ENCODE measurements at places on chromosomes 3 and 15.

DNA sequence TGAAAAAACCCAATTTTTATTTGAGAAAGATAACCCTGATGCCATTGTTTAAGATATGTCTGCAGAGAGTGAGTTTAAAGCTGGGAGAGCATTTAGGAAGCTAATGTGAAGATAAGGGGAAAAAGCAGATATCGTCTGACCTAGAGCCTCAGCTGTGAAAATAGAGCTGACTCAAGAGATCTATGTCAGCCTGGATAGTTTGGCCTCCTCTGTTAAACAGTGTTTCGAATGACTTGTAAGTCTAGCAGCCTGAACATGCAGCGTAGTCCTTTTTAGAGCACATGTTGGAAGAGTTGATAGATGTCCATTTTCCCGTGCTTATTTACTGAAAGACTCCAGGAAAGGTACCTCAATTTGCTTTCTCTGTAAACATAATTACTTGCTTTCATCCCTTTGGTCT is 48.1 kb downstream of the ALCAM start:
- DNase-seq, result no peak

GRCh38 chr3:111081008-111081545 is 9.5 kb downstream of the NECTIN3 start:
- DNase-seq, result no peak

- no peak for DNase-seq
Observed at GRCh38 chr15:74549816-74550215, 8.8 kb downstream of the ARID3B start.

DNA sequence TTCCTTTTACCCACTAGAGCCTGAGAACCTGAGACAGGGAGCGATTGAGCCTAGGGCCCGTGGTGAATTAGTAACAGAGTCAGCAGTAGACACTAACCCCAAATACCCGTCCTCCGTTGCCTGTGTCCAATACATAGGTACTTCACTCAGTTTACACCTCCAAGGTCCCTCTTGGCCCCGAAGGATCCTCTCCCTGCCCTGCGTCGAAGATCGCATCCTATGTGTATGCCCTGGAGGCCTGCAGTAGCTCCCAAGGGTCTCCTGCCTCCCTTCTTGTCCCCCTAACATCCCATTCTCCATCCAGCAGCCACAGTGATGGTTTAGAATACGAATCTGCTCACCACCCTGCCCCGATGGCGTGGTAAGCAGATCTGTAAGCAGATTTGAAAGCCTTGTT is 67.0 kb downstream of the ISG20 start:
- no peak for DNase-seq

- no peak for DNase-seq
Observed at GRCh38 chr3:10774825-10775224, 41.2 kb upstream of the SLC6A11 start.

DNA sequence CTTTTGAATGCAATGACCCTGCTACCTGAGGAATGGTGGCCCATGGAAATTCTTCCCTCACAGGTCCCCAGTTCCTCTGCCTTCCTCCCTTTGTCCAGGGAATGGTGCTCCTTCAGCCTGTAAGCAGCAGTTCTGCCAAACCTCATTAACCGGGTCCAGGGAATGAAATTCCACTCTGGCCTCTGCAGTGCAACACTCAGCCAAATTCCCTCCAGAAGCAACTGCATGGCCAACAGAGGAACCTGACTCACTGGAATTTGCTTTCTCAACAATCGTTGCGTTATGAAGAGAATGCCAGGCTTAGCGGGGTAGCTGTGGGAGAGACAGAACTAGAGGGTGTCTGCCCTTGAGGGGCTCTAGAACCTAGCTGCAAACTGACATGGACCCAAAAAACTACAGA is 449.4 kb upstream of the PROK2 start:
- no peak for DNase-seq

DNA sequence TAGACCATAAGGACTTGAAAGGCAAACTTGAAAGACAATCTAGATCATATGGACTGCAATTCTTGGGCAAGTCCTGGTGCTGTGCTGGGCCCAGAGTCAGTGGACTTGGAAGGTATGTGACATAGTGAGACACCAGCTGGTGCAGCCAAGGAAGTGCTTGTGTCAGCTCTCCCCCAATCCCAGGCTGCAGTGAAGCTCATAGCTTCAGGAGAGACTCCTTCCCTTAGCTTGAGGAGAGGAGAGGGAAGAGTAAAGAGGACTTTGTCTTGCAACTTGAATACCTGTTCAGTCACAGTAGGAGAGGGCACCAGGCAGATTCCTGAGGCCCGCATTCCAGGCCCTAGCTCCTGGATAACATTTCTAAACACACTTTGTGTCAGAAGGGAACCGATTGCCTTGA is 127.4 kb upstream of the ZPLD1 start:
- DNase-seq, result no peak

Data from activated CD4-positive, alpha-beta T cell treated with anti-CD3 and anti-CD28 coated beads, Interleukin-2, amount 10 ng/mL, durations not matched to agents 7 days and 5 days (primary cell).